ENCODE measurements at places on chromosomes 12 and 14.
A peak's percentile ranks its signal among the peaks of the same experiment; 100 is the strongest.

GRCh38 chr14:68526512-68527091, 266.3 kb downstream of the ZFP36L1 start:
- no peak for DNase-seq

GRCh38 chr12:122282061-122282460, 15.8 kb upstream of the VPS33A start:
- DNase-seq, result peak; percentile 30

DNA sequence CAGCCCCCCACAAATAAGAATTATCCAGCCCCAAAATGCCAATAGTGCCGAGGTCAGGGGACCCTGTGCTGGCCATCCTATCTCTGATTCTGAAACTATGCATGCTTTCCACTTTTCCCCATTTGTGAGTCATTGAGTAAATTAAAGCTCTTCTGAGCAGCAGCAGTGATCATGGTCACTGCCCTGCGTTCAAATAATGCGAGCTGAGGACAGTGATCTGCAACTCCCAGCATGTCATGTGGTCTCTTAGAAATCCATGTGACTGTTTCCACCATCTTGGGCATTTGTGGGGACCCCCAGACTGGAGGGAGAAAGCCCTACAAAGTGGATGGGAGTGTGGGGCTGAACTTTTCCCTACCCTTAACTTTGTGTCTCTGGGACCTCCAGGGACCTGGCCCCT, 53.8 kb downstream of the C14orf132 start:
- DNase-seq, result no peak

- DNase-seq, result no peak
These were observed 177.2 kb downstream of the KCNA5 start for GRCh38 chr12:5220835-5221234.

- no peak for DNase-seq
These were observed 9.7 kb downstream of the DNM1L start for GRCh38 chr12:32688786-32689185.

- DNase-seq, result no peak
These were observed 33.0 kb downstream of the RASSF9 start for GRCh38 chr12:85803231-85803630.

GRCh38 chr14:52551205-52551604, 1.1 kb downstream of the TXNDC16 start:
- no peak for DNase-seq

GRCh38 chr12:121796855-121797751, 3.6 kb upstream of the RHOF start:
- peak; percentile 91 for DNase-seq

- no peak for DNase-seq
These were observed 99.4 kb upstream of the PLEKHA5 start for GRCh38 chr12:19030180-19030579.

DNA sequence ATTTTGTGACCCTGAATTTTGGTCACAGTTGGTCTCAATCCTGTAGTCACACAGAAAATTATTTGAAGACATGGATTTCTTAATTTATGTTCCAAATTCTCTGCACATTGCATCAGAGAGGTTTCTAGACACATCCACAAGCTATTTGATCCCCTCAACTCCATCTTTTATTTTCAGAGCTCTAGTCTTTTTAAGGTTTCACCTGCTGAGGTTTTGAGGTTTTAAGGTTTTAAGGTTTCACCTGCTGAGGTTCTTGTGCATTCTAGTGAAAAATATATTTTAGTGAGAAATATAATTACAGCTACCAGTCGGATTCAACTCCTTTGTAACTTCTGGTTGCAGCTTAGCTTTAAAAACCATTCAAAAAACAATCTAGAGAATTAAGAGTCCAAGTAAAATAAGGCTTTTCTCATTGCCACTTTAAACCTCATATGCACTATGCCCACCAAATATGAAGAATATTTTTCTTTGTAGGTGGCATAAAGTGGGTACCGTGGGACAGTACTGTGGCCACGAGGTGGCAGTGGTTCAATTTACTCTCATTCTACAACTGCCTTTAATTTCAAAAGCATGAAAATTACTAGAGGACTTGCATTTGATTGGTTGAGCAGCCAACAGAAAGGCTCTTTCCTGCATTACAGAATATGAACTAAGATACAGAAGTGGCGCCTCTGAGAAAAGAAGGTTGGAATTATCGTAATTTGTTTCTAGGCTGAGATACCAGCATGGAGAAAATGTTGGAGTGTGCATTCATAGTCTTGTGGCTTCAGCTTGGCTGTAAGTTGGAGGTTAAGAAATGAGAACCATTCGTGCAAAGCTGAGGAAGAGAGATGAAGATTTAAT, 366.5 kb upstream of the OR4E1 start:
- peak; percentile 23 for DNase-seq

GRCh38 chr14:99156090-99156425, 115.9 kb downstream of the BCL11B start:
- no peak for DNase-seq

DNA sequence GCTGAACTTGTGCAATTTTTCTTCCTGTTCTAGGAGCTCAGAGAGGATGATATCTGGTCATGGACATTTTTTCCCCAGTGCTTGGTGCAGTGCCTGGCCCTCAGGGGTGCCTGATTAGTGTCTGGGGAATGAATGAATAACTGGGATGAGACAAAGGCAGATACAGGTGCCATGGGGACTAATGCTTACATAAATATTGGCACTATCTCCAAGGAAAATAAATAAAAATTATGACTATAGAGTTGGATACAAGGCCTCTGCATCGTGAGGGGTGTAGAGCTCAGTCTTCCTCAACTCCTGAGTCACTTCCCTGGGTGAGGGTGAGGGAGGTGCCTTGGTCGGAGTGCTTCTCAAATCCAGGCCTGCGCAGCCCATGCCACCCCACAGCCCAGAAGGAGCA, 188.6 kb downstream of the KCNA5 start:
- DNase-seq, result no peak

- DNase-seq, result no peak
These were observed 285.8 kb upstream of the GRIP1 start for GRCh38 chr12:66964629-66965028.

- peak; percentile 41 for DNase-seq
These were observed 25.6 kb upstream of the MAP1LC3B2 start for GRCh38 chr12:116533343-116534251.

GRCh38 chr12:48422060-48422459, 50.3 kb upstream of the ANP32D start:
- DNase-seq, result no peak

Measured in kidney capillary endothelial cell (primary cell).